ENCODE measurements at places on chromosomes 6 and 20. TPM values are rescaled to one million over a fixed set of nuclear protein-coding genes. Genes with fewer than 3 reads are reported as not detected.
A peak's percentile ranks its signal among the peaks of the same experiment; 100 is the strongest.

DNA sequence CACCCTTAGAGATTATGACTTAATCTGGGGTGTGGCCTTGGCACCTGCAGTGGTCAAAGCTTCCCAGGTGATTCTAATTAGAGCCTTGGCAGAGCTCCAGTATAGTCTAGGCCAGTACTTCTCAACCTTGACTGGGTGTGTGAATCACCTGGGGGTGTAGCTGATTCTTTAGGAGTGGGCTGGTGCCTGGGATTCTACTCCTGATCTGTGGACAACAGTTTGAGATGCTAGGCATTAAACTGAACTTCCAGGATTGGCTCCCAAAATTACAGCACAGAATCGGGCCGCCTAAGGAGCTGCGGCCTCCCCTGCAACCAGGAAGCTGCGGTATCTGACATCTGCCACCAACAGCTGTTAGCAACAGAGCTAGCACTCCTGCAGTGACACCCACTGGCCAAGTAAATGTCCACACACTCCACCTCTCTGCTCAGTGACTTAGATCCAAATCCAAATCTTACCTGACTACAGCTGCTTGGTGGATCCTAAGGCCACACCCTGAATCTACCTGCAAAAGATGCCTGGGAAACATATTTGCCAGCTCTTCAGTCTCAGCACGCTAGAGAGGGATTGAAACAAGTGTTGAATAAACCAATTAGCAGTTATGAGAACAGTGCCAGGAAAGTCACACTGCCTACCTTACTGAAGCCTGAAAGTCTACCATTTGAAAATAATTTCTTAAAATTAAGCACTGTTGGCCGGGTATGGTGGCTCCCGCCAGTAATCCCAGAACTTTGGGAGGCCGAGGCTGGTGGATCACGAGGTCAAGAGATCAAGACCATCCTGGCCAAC lies 126.7 kb downstream of the UNC5CL start:
- DNase-seq = peak; percentile 53

The TRIM40 gene
- not detected for total RNA-seq

The FILIP1 gene
- total RNA-seq = 5.1 TPM

DNA sequence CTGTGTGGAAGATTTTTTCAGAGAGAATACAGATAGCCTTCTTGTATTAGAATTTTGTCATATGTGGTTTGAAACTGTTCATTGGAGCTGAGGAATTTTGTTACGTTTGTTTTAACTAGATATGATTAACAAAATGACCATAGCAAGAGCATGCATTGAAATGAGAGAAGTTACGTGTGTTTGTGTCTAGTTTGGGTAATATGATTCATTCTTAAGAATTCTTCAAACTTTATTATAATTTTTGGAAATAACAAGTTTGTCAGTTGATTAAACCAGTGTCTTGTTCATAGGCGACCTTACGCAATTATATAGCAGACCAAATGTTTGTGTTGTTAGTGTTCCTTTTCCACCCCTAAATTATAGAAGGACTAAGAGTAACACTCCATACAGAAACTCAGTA lies 5.5 kb downstream of the GMNN start:
- DNase-seq = no peak

The AKAP12 gene
- total RNA-seq = 65.0 TPM

The TRIM38 gene
- 1.1 TPM for total RNA-seq

GRCh38 chr6:33725222-33725621 lies 13.7 kb upstream of the UQCC2 start:
- no peak for DNase-seq

The RRAGD gene
- total RNA-seq = 25.4 TPM
